Dermis microvascular lymphatic vessel endothelial cell (primary cell): ENCODE measurements at places on chromosomes 2 and 18. TPM values are rescaled to one million over a fixed set of nuclear protein-coding genes. Genes with fewer than 3 reads are reported as not detected.

The GALM gene
- 4.1 and 8.0 TPM in 2 replicates for total RNA-seq

The TFPI gene
- total RNA-seq = 716 and 1,528 TPM in 2 replicates

The IL18RAP gene
- total RNA-seq = not detected in 2 replicates

The OSBPL6 gene
- total RNA-seq = 3.9 and 8.7 TPM in 2 replicates

The FKBP7 gene
- 16.0 and 17.3 TPM in 2 replicates for total RNA-seq

The CIB4 gene
- total RNA-seq = not detected in 2 replicates

The SMARCAL1 gene
- 9.5 and 15.6 TPM in 2 replicates for total RNA-seq

The GAL3ST2 gene
- not detected in 2 replicates for total RNA-seq

The EGR4 gene
- not detected in 2 replicates for total RNA-seq

The SNRPD1 gene
- total RNA-seq = 10.4 and 14.1 TPM in 2 replicates

The GPBAR1 gene
- total RNA-seq = 0.13 TPM in 1 of 2 replicates, not detected in the other

The PRLH gene
- total RNA-seq = not detected in 2 replicates

The CAVIN2 gene
- 282 and 296 TPM in 2 replicates for total RNA-seq

The ACVR1C gene
- under 0.01 TPM in 2 replicates for total RNA-seq

The SGPP2 gene
- not detected in 2 replicates for total RNA-seq

The ANKRD29 gene
- total RNA-seq = 1.3 and 2.0 TPM in 2 replicates

The PRSS56 gene
- total RNA-seq = not detected in 2 replicates
